ENCODE measurements at places on chromosomes 1 and 21.

GRCh38 chr1:11946647-11947046 is 12.1 kb downstream of the PLOD1 start:
- no peak for DNase-seq

- DNase-seq = no peak
Observed at GRCh38 chr1:32516402-32516801, 22.8 kb upstream of the ZBTB8A start.

DNA sequence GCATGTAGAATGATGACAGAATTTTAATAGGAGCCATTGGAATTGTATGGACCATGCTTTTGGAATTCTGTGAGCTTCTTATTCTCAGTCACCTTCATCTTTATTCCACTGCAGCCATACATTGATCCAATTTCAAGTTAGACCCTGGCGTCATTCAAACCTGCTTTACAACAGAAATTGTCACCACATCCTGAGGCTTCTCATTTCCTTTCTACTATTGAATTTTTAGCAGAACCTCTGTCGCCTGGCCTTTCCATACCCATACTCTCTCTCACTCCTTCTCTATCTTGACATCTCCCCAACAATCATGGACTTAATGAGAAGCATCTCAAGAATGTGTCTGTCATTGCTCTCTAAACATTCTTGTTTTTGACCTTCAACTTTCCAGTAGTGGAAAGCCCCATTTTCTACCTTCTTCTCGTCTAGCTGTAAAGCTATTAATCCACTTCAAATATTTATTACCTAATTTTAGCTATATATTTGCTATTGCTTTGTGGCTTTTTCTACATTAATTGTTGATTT is 74.1 kb downstream of the CRB1 start:
- no peak for DNase-seq

DNA sequence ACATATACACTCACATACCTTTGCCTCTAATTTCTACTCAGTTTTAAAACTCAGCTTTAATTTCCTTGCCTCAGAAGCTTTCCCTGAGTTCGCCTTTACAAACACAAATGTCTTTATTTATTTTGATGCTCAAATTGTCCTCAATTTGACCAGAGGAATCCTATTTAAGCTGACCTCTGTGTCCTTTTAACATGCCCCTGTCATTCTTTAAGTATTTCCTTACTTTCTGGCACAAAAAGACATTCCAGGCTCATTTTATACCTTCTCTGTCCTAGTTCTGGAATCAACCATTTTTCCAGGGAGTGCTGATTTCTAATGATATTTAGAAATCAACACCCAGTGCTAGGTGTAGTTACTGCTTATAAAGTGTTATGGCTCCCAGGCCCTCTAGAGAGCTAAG is 82.5 kb downstream of the OSBPL9 start:
- DNase-seq = no peak

DNA sequence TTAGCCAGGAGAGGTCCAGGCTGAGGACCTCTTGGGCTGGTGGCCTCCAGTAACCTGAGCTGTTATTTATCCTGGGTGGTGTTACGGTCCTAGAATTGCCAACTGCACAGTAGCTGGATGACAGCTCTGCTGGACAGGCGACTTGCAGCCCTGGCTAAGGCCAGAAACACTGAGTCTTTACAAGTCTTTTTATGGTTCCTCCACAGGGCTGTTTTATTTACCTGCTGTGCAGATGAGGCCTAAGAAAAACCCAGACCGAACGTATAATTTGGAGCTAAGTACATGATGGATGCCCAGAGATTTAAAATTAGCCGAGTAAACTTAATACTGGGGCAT is 30.4 kb upstream of the LRRC38 start:
- DNase-seq = no peak

Measured in activated CD4-positive, alpha-beta T cell treated with anti-CD3 and anti-CD28 coated beads, Interleukin-2, amount 50 U/mL, for 24 hours (primary cell).